ENCODE measurements at places on chromosomes 4 and X.

- DNase-seq, result no peak
Measured at GRCh38 chrX:40035726-40036125, 62.0 kb downstream of the BCOR start.

DNA sequence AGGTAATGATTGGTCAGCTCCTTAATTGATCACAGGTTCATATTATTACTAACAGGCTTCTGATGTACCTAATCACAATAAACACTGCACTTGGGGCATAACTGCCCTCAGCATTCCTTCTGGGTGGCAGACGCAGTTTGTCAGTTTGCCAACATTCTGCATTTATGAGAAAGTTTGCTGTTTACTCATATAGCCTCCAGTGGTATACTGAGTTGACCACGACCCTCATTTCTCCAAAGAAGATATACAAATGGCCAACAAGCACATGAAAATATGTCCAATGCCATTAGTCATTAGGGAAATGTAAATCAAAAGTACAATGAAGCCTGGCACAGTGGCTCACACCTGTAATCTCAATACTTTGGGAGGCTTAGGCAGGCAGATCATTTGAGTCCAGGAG is 26.3 kb downstream of the EFHC2 start:
- no peak for DNase-seq

- peak; percentile 39 for DNase-seq
Measured at GRCh38 chrX:22652596-22652995, 347.2 kb upstream of the DDX53 start.

- no peak for DNase-seq
Measured at GRCh38 chrX:9518889-9519288, 54.0 kb downstream of the TBL1X start.
